ENCODE measurements at places on chromosomes 3 and 15. TPM values are rescaled to one million over a fixed set of nuclear protein-coding genes. Genes with fewer than 3 reads are reported as not detected.

Gene PLSCR2
- not detected for total RNA-seq

Gene IL16
- total RNA-seq = not detected

Gene CCDC54
- total RNA-seq = not detected

Gene LSAMP
- 0.24 TPM for total RNA-seq

Gene FHIT
- 0.72 TPM for total RNA-seq

Gene KBTBD13
- not detected for total RNA-seq

Gene IL5RA
- not detected for total RNA-seq

Gene CSTA
- total RNA-seq = 1.3 TPM

Gene FBLN2
- 2.1 TPM for total RNA-seq

Gene ATP8B4
- 0.79 TPM for total RNA-seq

Gene ANKRD63
- total RNA-seq = 0.40 TPM

Gene SEMA3F
- 11.5 TPM for total RNA-seq

Gene DPP8
- 25.9 TPM for total RNA-seq

Gene ADGRG7
- not detected for total RNA-seq

Gene CHRM5
- not detected for total RNA-seq

Gene FAM131A
- total RNA-seq = 10.4 TPM

Gene KLHL40
- total RNA-seq = not detected

Gene TRIM42
- total RNA-seq = not detected

Gene DAZL
- total RNA-seq = not detected

Gene SUCNR1
- total RNA-seq = 0.16 TPM

Gene B3GNT5
- total RNA-seq = 21.6 TPM

Gene TRAT1
- not detected for total RNA-seq

Gene ISLR
- total RNA-seq = 0.39 TPM

Gene NUDT16
- total RNA-seq = 9.2 TPM

Gene ADAMTS9
- total RNA-seq = 0.49 TPM

Gene ACVR2B
- 3.1 TPM for total RNA-seq

Gene MESP2
- 0.42 TPM for total RNA-seq

Gene ZNF660
- total RNA-seq = not detected

Gene ZNF774
- total RNA-seq = 1.5 TPM

Gene HOMER2
- total RNA-seq = 17.5 TPM

Gene WNT5A
- total RNA-seq = 1.0 TPM

Gene ASB14
- total RNA-seq = not detected

Gene TRAIP
- total RNA-seq = 13.7 TPM

Gene SCG3
- 0.06 TPM for total RNA-seq

Gene SLC9C1
- total RNA-seq = not detected

Gene IQCH
- 1.8 TPM for total RNA-seq
